Right cardiac atrium (tissue), 5 donors: ENCODE measurements at places on chromosomes 1 and 21. TPM values are rescaled to one million over a fixed set of nuclear protein-coding genes. Genes with fewer than 3 reads are reported as not detected.

GRCh38 chr1:40309374-40310128 lies 7.5 kb downstream of the COL9A2 start:
- DNase-seq, result peak; percentile 56

DNA sequence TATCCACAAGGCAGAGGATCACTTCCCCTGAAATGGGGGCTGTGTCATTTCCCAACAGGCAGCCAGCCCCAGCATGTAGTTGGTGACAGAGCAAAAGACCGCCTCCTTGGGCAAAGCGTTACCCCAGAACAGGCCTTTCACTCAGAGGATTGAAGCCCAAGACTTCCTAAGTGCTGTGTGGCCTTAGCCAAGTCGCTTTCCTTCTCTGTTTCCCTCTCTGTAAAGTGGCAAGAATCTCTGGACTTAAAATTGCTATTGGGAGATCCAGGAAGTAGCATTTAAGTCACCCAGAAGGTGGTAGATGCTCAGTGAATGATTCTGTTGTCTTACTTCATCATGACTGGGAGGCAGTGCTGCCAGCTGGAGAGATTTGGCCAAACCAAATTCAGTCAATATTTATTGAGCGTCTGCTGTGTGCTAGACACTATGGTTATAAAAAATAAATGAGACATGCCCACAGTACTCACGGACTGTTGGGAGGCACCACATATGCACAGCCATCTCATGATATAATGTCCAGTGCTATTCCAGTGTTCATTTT lies 35.3 kb downstream of the NIPAL3 start:
- no peak for DNase-seq

GRCh38 chr1:164625004-164625617 lies 66.1 kb downstream of the PBX1 start:
- no peak for DNase-seq

DNA sequence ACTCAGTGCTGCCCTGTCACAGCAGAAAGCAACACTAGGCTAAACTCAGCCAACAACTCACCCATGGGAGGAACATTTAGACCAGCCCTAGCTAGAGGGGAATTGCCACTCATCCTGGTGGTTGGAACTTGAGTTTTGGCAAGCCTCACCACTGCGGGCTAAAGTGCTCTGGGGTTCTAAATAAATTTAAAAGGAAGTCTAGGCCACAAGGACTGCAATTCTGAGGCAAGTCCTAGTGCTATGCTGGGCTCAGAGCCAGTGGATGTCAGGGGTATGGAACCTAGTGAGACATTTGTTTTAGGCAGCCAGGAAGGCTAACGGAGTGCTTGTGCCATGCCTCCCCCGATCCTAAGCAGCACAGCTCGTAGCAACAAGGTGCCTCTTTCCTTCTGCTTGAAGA lies 78.0 kb downstream of the RGS13 start:
- no peak for DNase-seq

The TFF3 gene
- polyA plus RNA-seq, result 2.6 TPM

The GJA9 gene
- polyA plus RNA-seq, result 0.07 TPM
